Activated gamma-delta T cell (primary cell): ENCODE measurements at places on chromosomes 3 and 15.

GRCh38 chr15:80562033-80562432 lies 133.1 kb upstream of the ABHD17C start:
- no peak for DNase-seq

- no peak for DNase-seq
Observed at GRCh38 chr3:147038481-147038880, 367.9 kb downstream of the ZIC4 start.

- DNase-seq, result no peak
Observed at GRCh38 chr15:64864068-64864467, 22.4 kb downstream of the PLEKHO2 start.

DNA sequence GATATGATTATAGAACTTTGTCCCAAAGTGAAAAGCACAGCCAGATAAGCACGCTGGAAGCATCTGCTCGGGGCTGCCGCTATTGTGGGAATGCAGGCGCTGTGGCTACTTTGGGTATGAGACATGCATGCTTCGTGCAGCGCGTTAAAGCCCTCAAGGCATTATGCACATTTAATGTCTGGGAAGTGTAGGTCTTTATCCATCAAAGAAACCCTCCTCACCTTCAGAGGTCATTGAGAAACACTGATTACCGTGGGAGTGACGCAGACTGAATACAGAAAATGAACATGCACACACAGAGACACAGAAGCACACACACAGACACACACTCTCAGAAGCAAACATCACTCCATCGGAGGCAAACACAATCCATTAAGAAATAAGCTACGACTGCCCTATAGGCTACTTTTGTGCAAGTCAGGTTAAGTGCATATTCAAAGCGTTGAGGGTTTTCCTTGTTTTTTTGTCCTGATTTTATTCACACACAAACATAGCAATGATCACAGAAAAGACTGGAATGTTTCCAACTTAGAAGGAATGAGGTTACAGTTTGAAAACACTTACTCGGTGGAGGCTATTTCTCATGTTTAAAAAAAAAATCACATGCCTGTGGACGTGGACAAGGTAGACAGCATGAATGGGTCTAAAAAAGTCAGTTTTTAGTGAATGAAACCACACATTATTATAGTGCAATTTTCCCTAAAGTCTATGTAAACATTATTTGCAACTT lies 68.5 kb downstream of the PLCH1 start:
- DNase-seq, result no peak

GRCh38 chr15:67098768-67099282 lies 33.4 kb downstream of the SMAD3 start:
- DNase-seq, result no peak

- DNase-seq, result no peak
Observed at GRCh38 chr15:95698230-95698629, 632.3 kb upstream of the NR2F2 start.

GRCh38 chr15:32884146-32884545 lies 166.3 kb downstream of the GREM1 start:
- DNase-seq, result no peak

DNA sequence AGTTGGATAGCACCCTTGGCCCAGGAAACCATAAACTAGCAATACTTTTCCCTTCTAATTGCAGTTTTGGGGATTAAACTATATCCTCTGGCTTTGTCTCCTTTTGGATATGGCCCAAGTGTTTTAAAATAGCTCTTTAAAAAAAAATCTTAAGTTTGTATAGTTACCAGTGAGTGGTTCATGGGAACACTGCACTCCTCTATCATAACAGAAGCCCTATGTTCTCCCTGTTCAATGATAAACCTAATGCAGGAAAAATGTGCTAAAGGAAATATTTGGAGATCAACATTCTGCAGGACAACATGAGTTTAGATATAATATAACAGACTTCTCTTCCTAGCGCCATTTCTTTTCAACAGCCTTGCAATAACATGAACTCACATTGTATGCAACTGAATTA lies 13.1 kb downstream of the MRPL47 start:
- no peak for DNase-seq

- no peak for DNase-seq
Observed at GRCh38 chr15:92655178-92655995, at the start of gene FAM174B. FAM174B (minus strand) TSS chr15:92655775.

- DNase-seq, result no peak
Observed at GRCh38 chr3:15263120-15263519, 57.1 kb downstream of the CAPN7 start.

DNA sequence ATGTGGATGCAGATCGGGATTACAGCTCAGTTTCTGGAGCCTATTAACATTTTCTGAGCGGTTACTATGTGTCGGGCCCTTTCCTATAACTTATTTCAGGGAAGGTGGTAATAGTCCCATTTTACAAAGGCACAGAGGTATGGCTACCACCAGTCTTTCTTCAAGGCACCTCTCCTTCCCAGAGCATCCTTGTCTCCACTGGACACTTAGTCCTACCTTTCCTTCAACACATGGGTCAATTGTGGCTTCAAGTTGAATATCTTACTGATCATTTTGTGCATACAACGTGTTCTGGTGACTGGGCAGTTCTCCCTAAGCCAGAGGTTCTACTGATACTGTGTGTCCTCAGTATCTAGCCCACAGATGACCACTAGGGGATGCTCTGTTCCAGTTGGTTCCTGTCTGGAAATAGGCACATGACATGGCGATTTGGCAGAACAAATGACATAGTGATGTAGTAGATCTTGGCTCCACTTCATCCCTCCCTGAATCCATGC lies 60.7 kb upstream of the CMTM8 start:
- no peak for DNase-seq

- no peak for DNase-seq
Observed at GRCh38 chr15:43908516-43909050, 81.8 kb downstream of the WDR76 start.

GRCh38 chr3:152742368-152743347 lies 92.3 kb upstream of the P2RY1 start:
- no peak for DNase-seq

- DNase-seq, result no peak
Observed at GRCh38 chr3:117507958-117508357, 798.4 kb downstream of the TUSC7 start.
